Lower leg skin (tissue), 4 donors: ENCODE measurements at places on chromosomes 1 and 21. TPM values are rescaled to one million over a fixed set of nuclear protein-coding genes. Genes with fewer than 3 reads are reported as not detected.

Gene CHD1L
- total RNA-seq = 20.6 TPM

Gene UBXN11
- total RNA-seq = 5.9 TPM

Gene LCE1B
- 256 TPM for total RNA-seq

Gene RGS8
- total RNA-seq = not detected

Gene SPRR4
- 123 TPM for total RNA-seq

Gene DCLRE1B
- 2.1 TPM for total RNA-seq

Gene TMEM54
- 226 TPM for total RNA-seq

Gene CFAP74
- total RNA-seq = not detected

Gene OR2AK2
- total RNA-seq = not detected

Gene KRTAP10-5
- not detected for total RNA-seq

Gene MPZL1
- total RNA-seq = 25.7 TPM

Gene AKT3
- 16.3 TPM for total RNA-seq

Gene MRPS21
- 38.7 TPM for total RNA-seq

Gene VWA5B1
- not detected for total RNA-seq

Gene LRRC53
- total RNA-seq = not detected

Gene SLAMF8
- 7.8 TPM for total RNA-seq

Gene EPHA10
- not detected for total RNA-seq

Gene S100A7A
- total RNA-seq = not detected

Gene LENEP
- total RNA-seq = 1.4 TPM

Gene SHE
- 4.0 TPM for total RNA-seq

Gene SH2D2A
- total RNA-seq = not detected

Gene ISG20L2
- 18.8 TPM for total RNA-seq

Gene LYPLA2
- total RNA-seq = 73.0 TPM

Gene SH2D1B
- total RNA-seq = not detected

Gene ABCG1
- 49.4 TPM for total RNA-seq

Gene SLC2A5
- total RNA-seq = 2.8 TPM

Gene CYP4Z1
- total RNA-seq = 1.1 TPM

Gene LINGO4
- total RNA-seq = 0.17 TPM

Gene GNG4
- total RNA-seq = 0.12 TPM

Gene ARHGEF16
- 11.2 TPM for total RNA-seq

Gene ASCL5
- not detected for total RNA-seq

Gene MAD2L2
- 28.2 TPM for total RNA-seq

Gene GBP1
- 14.0 TPM for total RNA-seq

Gene TMPRSS15
- not detected for total RNA-seq

Gene PGLYRP4
- total RNA-seq = 36.1 TPM

Gene LCE3E
- 28.0 TPM for total RNA-seq

Gene DHRS3
- 92.4 TPM for total RNA-seq

Gene CD101
- total RNA-seq = 1.8 TPM
